ENCODE measurements at places on chromosomes 1 and 21.

- DNase-seq, result no peak
These were observed 2.5 kb upstream of the MYBPH start for GRCh38 chr1:203178083-203178482.

DNA sequence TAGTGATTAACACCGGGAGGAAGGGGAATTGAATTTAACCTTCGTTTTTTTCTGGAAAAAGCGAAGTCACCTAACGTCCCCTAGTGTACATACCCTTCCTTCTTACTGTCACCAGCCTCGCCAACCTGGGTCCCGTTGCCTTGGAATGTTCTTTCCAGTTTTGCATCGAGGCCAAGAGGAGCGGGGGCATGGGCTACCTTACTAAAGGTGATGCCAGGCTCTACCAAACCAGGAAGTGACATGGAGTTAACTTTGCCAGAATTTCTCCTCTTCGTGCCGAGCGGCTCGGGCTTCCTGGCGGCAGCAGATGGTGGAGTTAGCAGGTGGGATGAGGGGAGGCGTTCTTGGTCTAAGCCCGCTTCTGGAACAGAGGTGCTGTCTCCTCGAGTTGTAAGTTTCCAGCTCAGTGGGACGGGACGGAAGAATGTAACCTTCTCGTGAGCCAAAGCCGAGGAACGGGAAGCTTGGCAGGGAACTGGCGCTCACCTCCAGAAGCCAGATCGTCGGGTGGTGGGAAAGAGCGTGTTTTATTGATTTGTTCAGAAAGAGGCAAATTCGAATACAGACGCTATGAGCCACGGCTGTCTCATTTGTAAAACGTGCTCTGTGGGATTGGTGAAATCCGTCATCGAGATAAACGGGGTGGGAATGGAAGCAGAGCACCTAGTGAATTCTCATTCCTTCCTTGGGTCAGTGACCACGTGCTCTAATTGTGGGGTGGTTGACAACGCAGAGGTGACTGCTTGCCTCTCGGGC, 486 bp downstream of the NIPAL3 start:
- DNase-seq, result no peak

DNA sequence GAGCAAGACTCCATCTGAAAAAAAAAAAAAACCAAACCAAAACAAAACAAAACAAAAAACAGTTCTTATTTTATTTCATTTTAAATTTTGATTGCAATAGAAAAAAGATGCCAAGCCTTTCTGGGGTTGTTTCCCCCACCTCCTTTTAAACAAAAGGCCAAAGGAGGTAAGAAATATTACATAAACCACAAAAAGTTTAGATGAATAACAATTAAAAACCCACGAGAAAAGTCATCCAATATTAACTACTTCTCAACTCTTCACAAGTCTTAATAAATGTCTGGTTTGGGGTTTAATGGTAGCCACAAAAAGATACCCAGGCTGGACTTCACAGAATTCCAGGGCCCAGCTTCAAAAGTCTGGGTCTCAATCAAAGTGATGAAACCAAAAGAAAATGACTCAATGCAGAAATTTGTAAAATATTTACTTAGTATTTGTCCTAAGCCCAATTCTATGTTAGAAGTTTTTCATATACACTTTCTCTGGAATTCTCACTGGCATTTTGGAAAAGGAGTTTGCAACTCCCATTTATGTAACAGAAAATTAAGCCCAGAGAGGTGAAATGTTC, 47.0 kb upstream of the SDC3 start:
- no peak for DNase-seq

DNA sequence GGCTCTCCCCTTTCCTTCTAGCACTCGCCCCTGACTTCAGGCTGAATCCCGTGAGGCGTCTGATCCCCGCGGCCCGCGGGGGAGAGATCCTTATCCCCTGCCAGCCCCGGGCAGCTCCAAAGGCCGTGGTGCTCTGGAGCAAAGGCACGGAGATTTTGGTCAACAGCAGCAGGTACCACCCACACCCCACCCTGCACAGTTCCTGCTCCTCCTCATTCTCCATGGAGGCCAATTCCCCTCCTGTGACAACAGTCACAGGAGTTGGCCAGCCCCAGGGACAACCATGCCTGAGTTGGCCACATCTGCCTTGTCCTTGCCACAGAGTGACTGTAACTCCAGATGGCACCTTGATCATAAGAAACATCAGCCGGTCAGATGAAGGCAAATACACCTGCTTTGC, 20.0 kb downstream of the TMEM81 start:
- DNase-seq, result no peak

DNA sequence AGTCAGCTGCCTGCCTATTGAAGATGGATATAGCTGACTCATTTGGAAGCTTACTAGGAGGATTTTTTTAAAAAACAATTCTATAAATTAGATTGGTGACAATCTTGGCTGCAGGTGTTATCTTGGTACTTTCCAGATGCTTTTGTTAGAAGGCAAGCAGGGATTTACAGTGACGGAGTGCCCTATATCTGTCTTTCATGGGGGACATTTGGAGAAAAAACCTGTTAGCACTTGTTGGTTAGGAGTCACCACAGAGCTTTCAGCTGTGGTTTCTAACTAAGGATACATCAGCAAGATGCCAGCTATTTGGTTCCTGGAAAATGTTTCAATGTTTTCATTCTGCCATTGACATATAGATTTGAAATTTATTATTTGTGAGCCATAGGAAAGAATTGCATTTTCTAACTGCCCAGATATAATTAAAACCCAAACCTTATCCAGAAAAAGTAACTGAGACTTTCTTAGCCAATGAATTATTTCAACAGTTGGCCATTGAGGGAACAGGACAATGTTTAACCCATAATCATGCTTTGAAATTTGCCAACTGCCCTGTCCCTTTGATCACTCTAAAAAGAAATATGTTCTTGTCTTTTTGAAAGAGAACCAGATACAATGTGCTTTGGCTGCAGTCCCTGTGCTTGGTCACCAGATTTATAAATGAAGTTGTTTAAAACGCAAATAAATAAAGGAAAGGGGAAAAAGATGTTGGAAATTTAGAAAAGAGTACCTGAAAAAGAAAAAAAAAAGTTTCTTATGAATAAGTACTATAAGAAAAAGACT, 761.0 kb upstream of the CXADR start:
- DNase-seq, result no peak

DNA sequence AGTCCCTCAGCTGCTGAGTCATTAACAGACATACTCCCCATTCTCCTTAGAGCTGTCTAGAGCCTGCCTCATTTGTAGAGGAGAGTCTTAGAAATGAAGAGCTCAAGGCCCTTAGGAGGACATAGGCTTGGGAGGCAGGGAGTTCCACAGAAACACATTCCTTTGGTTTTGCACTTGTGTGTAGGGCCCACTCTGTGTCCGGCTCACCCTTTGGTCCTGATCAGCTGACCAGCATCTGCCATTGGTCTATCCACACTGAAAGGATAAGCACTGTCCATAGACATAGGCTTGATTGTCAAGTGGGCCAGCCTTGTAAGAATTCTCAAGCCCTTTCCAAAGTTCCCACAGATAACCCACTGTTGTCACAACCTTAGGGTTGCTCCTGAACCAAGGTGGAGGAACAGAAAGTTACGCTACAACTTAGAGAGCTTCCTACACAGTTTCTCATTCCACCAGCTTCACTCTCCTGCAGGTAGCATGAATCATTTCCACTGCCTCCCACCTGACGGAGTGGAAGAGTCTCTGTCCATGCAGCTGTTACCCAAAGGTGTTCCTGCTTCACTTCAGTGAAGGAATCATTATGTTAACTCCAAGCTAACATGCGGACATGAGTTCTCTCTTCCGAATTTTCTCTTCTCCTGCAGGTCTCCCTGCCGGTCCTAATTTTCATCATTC, 96.1 kb downstream of the TNFSF18 start:
- DNase-seq, result no peak

DNA sequence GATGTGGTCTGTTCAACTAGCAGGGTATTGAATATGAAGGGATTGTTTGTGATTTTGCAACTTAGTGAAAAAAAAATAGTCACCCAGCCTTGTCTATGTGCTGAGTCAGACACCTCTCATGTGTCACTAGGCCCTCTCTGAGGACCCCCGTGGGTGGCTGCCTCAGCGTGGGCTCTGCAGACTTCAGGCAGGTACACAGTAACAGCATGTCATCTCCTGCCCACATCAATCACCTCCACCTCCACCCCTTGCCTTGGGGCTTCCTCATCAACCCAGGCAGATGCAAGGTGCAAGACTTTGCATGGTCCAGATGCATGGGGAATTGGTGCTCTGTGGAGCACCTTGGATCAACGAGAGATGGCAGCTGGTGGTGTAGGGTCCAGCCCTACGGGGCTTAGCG, 23.9 kb downstream of the PCP4 start:
- DNase-seq, result no peak

DNA sequence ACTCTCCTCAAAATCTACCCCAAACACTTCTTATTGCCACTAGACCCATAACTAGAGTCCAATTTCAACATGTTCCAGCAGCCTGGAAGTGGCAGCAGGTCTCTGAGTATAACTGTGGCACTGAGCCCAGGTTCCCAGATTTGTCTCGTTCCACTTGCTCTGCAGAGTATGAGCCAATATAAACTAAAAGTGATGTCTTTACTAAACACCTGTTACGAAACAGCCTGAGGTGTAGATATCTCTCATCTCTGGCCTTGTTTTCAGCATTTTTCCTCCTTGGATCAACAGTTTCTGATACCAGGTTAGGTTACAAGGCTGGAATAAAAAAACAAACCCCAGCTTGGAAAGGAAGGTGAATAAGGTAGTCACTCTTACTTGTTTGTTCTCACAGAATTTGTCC, 25.2 kb upstream of the PRDX6 start:
- no peak for DNase-seq
